ENCODE measurements at places on chromosomes 11 and 22.

DNA sequence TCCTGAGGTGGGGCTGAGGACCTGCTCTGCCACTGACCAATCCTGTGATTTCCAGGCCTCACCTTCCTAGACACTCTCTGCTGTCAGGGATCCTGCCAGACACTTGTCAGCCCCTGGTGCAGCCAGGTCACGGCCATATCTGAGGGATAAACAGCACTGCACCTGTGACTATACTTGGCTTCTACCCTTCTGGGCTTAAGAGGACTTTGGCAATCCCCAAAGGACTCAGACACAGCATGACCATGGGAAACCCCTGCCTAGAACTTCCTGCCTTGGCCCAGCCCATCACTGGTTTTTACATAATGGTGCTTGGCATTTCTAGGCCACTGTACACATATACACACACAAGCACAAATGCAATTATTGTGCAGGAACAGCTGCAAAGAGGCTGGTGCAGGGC, 11.6 kb upstream of the OLFML1 start:
- peak; percentile 55 for DNase-seq

- DNase-seq: no peak
Measured at GRCh38 chr11:31956310-31956709, 134.6 kb upstream of the RCN1 start.

GRCh38 chr22:33707581-33707980, 212.7 kb downstream of the LARGE1 start:
- DNase-seq: no peak

DNA sequence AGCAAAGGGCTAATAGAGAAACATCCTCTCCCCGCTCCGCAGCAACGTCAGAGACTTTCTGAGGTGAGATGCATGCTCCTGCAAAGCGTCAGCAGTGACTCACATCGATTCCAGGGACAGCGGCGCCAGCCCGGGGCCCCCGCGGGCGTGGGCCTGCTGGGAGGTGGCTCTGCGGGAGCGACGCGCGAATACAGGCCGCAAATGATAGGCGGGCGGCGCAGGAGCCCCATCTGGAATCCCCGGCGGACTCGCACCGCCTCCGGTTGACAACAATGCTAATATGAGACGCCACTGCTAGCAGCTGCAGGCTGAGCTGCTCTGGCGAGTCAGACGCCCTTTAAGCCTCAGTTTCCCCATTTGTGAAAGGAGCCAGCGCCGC, 557 bp downstream of the RANGAP1 start:
- peak; percentile 76 for DNase-seq

DNA sequence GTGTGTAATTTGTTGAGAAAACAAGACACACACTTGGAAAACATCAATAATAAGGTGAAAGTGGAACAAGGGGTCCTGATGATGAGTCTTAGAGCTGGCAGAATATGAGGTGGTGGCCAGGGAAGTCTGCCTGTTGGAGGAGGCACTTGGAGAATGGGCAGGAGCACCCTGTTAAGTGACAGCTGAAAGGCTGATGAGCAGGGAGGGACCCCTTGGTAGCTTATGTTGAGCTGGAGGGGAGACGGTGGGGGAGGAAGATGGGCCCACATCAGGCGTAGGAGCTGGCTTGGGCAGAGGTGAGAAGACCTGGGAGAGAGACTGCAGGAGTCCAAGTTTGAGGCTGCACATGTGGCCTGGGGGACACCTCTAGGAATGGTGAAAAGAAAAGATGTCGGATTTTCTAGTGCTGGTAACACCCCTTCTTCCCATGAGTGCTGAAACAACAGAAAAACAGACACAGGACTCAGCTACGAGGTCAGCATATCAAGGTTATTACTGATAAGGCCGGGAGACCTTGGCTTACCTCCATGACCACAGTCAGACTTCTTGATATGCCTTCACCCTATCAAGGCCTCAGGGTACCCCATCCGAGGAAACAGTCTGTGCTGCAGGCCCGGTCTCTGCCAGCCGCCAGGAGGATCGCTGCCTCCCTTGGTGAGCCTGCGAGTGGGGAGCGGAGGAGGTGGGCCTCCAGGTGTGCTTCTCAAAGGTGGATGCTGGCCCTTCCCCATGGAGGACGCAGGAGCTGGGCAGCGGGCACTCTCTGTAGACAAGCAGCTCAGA, 14.3 kb upstream of the C11orf96 start:
- DNase-seq: no peak

- no peak for DNase-seq
Measured at GRCh38 chr11:72673284-72673942, 809 bp downstream of the PDE2A start.

DNA sequence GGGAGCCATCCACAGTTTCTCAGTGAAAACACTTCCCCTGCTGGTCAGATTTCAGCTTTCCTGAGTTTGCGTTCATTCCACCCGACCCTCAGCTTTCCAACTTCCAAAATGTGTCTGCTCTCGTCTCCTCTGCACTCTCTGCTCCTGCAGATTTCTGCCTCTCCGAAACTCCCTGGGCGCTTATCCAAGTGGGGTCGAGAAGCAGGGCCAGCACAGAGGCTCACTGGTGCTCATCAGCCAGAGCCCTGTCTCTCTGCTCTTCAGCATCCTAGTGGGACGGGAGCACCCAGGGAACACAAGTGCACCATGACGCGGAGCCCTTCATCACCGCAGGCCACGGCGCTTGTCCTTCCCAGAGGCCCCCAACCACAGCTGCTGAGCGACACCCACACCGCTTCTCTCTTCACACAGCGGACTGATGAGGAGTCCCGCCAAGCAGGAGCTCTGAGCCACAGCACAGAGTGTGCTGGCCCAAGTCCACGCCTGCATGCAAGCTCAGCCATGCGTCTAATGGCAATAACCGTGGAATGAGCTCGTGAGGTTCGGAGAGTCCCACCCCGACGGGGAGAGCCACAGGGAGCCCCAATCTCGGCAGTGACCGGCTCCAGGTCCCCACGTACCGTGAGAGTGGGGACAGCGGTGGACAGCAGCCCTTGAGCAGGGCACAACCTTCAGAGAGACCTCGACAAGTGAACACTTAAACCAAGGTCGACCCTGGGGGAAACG, 27.9 kb upstream of the MOB2 start:
- no peak for DNase-seq

All from GM10248 (cell line).